ENCODE measurements at places on chromosomes 2 and 18.
A peak's percentile ranks its signal among the peaks of the same experiment; 100 is the strongest.

- no peak for DNase-seq
Measured at GRCh38 chr2:119545754-119546446, 1.7 kb downstream of the CFAP221 start.

DNA sequence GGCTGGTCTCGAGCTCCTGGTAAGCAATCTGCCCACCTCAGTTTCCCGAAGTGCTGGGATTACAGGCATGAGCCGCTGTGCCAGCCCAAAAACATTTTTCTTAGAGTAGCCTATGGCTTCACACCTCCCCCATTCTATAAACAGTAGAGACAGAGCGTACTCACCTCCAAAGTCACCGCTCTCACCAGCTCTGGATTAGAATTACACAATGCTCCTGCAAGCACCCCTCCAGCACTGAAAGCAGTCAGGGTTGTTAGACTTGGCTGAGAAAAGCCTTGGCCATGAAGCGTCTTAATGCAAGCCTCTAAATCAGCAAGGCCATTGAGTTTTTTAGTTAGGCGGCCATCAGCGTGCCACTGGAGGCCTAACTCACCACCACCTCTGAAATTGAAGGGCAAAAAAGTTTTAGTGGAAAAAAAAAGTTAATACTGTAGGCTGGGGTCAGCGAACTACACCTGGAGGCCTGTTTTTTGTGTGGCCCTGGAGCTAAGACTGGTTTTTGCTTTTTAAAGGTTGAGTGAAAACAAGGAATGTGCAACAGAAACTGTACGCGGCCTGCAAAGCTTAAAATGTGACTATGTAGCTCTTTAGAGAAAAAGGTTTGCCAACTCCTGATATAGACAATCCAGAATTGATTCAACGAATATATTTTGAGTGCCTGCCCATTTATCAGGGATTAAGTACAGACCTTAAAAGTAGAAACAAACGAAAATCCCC lies 34.6 kb downstream of the PREPL start:
- no peak for DNase-seq

DNA sequence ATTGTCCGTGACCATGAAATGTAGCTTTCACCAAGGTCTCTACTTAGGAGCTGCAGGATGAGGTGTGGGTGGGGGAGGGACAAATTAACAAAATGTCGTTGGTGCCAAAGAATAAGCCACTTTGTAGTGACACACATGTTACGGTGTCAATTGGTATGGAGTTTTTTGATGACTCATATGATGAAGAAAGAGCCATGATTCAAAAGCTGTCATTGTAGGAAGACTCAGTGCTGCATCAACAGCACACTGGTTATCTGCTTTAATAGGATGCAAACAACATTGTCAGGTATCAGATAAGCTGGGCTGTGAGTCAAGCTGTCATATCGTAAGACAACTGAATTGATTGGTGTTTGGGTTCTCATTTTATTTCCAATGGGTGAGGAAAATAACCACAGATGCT lies 36.6 kb upstream of the BOD1L2 start:
- DNase-seq = no peak

DNA sequence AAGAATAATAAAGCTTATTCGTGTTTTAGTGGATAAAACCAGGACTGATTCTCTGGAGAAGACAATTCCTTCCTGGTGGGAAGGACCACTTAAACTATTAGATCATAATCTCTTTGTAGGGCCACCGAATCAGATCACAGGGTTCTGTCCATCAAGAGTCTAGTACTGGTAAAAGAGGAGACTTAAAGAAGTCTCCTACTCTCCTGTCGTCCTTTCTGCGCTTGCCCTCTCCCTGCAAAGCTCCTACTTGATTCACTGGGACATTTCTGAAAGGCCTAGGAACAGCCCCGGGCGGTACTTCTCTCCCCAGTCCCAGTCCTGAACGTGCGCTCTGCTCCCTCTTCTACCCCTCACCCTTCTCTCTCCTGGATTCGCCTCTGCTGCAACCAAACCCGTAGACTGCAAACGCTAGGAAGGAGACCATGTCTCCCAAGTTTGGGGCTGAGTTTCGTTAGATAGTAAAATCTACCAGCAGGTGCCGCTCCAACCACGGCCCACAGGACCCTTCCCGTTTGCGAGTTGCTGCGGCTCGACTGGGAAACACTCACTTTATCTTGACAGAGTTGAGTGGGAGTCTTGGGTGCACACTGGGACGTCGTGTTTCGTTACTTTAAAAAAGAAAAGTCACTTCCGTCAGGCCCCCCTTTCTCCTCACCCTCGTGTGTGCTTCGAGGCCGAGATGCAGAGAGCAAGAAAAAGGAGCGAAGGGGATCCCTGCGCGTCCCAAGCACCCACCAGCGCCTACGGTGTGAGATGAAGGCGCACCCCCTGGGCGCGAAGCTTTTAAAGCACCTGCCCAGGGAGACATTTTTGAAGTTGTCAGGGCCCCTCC lies 923 bp downstream of the FIGLA start:
- peak; percentile 48 for DNase-seq

DNA sequence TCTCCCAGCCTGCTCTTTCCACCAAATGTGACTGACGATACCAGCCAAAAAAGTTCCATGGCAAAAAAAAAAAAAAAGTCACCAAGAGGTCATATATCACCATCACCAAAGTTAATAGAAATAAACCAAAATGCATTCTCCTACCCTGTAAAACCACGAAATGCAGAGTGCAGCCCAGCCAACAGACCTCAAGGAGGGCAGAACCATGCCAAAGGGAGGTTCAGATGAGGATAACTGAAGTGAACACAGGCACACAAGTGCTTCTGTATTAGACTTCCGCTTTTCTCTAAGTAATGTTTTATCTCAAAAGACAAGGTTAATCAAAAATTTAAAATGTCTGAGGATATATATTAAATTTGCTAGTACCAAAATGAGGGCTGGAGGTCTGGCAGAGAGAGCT lies 5.5 kb downstream of the SERPINE2 start:
- DNase-seq = no peak

GRCh38 chr18:50687491-50687890 lies 127.6 kb downstream of the MAPK4 start:
- DNase-seq = no peak

GRCh38 chr2:165472922-165473321 lies 3.4 kb downstream of the CSRNP3 start:
- no peak for DNase-seq

GRCh38 chr18:45458033-45458432 lies 157.2 kb upstream of the SLC14A2 start:
- DNase-seq = no peak

DNA sequence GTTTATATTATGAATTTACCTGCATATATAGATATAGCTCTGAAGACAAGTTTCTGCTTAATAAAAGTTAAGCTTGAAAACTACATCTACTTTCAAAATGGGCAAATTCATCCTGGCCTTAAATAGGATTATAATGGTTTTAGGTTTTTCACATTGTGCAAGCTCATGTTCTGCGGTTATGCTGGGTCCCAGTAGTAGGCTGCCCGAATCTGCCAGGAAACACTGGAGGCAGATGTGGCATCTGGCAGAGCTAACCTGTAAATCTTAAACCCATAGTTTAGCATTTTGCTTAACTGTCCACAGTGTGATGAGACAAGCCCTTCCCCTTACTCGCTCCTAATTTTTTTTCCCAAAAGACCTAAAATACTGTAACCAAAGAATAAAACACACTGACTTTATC lies 234.2 kb downstream of the TCF4 start:
- DNase-seq = no peak

- DNase-seq = no peak
Measured at GRCh38 chr2:168116448-168116847, 130.9 kb downstream of the STK39 start.

DNA sequence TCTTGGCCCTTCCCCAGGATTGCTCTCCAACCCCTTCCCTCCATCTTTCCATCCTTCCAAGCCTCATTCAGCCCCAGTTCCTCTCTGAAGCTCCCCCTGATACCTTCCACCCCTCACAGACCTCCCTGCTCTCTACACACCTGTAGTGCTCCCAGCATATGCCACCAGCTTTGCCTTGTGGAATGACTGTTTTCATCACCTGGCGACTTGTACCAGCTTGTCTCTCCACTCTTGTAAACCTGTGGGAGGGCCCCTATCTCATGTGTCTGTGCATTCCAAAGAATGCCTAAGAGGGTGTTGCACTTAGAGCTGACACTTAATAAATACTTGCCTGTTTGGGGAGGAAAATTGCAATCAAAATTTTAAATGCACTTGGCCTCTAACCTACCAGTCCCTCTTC lies 198.7 kb downstream of the BCL11A start:
- DNase-seq = no peak

DNA sequence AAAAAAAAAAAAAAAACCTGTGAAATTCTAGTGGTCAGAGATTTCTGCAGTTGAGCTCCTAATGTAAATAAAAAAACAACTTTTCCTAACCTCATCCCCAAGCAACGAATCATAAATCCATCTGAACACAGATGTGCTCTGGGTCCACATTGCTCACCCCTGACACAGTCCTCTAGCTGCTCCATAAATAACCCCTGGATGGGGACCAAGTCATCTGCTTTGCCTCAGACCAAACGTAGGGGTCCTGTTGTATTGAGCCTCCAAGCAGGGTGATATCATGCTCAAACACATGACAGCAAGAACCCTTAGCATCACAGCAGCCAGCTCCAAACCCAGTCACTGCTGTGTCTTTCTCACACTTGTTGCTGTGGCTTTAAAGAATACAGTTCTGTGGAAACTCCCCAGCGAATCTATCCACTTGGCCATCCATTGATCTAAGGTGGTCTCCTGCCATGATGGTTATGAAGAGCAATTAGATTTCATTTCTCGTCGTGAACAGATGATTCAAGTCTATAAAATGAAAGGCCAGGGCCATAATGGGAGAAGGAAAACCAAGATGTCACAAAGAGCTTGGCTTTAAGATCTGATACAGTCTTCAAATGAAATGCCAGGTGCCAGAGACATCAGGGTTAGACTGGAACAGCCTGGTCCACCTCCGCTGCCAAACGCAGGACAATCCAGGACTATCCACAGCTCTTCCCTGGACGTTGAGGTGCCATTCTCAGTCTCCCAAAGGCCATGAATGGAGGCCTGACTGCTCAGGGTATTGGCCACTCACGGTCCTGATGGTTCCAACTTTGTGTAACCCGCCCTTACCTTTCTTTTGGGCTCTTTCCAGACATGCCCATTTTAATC lies 39.0 kb downstream of the TBC1D8 start:
- DNase-seq = no peak

DNA sequence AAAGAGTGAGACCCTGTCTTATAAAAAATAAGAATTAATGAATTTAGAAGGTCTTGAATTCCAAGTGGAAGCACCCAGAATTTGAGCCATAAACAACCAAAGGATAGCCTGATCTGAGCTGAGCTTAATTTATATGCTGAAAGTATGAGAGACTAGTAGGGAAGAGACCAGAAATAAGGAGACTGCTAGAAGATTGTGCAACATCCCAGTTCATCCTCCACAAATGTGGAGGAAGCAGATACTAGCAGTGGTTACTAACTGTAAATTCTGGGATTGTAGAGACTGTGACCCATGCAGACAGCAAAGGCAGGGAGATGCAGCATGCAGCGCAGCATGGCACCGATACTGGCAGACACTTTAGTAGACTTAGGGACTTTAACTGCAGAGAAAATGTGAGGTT lies 1.5 kb upstream of the SULT1C2 start:
- DNase-seq = no peak

GRCh38 chr2:143084462-143084861 lies 44.8 kb upstream of the ARHGAP15 start:
- no peak for DNase-seq

DNA sequence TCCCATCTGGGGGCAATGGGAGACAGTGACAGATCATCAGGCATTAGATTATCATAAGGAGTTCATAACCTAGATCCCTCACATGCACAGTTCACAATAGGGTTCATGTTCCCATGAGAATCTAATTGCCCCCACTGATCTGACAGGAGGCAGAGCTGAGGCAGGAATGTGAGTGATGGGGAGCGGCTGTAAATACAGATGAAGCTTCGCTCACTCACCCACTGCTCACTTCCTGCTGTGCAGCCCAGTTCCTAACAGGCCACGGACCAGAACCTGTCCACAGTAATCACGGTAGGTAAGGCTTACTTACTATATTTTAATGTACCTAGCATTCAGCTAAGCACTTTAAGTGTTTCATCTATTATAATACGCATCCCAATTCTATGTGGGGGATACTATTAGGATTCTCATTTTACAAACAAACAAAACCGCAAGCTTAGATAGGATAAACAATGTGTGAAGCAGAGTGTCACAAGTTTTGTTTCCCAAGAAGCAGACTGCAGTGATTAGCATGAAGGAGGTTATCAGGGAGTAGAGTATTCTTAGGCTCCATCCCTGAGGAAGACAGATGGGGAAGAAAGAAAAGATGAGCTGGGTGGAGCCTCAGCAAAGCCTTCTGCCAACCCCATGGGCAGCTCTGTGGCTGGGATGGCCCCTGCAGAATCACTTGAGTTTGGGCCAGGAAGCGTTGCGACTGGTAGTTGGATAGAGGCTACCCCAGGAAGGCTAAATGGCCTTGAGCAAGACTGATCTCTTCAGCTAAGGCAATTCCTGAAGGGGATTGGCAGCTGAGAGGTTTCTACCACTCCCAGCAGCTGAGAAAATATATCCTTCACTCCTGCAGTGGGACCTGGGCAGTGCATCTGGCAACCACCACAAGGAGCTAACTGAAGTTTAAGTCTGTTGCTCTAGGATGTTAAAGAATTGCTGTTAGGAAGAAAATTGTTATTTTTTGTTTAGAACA lies 133.1 kb downstream of the MREG start:
- DNase-seq = no peak

DNA sequence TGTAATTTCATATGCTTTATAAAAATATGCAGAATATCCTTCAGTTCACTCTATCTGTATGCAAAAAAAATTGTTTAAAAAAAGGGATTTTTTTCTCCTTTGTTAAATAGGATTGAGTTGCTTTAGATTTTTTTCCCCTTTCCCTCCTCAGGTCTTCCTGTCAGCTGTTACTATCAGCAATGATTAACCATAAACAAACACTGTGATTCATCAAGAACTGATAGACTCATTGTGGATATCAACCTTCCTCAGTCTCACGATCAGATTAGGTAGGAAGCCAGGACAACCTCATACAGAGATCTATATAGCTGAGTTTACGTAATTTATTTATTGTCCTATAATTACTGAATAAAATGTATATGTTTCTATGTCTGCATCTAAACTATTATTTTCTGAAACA lies 2136.2 kb upstream of the CELF4 start:
- no peak for DNase-seq

DNA sequence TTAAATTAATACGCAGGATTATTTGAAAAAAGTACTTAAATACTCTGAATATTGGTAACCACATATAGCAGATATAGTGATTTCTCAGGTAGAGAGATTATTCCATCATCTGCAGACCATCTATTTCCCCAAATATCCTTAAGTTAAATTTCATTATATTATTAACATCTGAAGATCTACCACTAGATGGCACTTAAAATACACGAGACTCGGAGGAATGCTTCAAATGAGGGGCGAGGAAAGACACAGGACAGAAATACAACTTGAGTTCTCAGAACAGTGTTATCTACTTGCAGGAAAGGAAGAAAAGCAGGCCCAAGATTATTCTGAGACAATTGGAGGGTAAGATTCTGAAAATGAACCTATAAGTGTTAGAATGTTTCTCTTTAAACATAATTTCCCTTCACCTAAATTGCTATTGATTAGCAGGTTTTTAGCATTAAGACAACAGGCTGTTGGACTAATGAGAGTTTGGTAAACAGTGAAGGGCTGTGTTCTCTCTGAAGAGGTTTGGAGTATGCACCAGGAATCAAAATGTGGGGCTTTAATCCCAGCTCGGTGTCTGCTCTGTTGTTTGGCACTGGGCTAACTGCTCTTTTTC lies 76.9 kb upstream of the GCFC2 start:
- no peak for DNase-seq

Data from D721Med (cell line).